ENCODE measurements at places on chromosomes 1 and 21. TPM values are rescaled to one million over a fixed set of nuclear protein-coding genes. Genes with fewer than 3 reads are reported as not detected.

DNA sequence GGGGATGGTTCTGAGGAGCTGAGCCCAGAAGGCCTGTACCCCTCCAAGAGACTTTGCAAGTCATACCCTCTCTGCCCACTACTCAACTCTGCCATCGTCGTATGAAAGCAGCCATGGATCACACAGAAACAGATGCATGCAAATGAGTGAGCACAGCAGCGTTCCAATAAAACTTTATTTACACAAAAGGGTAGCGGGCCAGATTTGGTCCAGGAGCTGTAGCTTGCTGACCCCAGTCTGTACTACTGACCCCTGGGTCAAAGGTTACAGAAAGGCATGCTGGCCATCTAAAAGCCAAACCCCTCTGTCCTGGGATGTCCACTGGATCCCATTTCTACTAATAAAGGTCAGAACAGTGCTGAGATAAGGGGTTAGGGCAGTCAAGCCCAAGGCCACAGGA, 8.8 kb upstream of the AGTRAP start:
- H3K36me3 ChIP-seq = no peaks in the 10 kb centered on the region
- no peak overlapping the region for H3K4me3 ChIP-seq
- no peak overlapping the region for H3K27ac ChIP-seq

DNA sequence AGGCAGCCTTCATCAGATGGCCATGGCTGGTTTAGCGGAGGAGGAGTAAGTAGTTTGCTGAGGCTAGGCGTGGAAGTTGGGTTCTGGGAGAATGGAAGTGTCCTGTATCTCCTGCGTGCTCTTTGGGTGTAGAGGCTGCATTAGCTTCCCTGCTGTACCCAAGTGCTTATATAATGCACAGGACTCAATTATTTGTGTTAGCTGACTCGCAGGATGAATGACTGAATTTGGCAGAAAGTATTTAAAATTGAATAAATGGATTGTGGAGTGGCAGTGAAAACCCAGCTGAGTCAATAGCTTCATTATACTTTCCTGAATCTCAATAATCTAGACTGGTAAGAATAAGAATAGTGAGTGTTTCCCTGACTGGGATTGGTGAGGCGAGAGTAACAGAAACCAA, 13.8 kb downstream of the DNTTIP2 start:
- no peak overlapping the region for H3K27ac ChIP-seq
- no peaks in the 10 kb centered on the region for H3K27me3 ChIP-seq
- H3K36me3 ChIP-seq = no peaks in the 10 kb centered on the region
- H3K4me1 ChIP-seq = no peaks in the 10 kb centered on the region

DTL gene
- total RNA-seq = 48.0 TPM

DPM3 gene
- total RNA-seq = 53.1 TPM

- no peak overlapping the region for H3K27ac ChIP-seq
- no peaks in the 10 kb centered on the region for H3K27me3 ChIP-seq
- no peak for DNase-seq
- no peaks in the 10 kb centered on the region for H3K4me1 ChIP-seq
Measured at GRCh38 chr1:243496187-243496646, 240.4 kb downstream of the SDCCAG8 start.

DNA sequence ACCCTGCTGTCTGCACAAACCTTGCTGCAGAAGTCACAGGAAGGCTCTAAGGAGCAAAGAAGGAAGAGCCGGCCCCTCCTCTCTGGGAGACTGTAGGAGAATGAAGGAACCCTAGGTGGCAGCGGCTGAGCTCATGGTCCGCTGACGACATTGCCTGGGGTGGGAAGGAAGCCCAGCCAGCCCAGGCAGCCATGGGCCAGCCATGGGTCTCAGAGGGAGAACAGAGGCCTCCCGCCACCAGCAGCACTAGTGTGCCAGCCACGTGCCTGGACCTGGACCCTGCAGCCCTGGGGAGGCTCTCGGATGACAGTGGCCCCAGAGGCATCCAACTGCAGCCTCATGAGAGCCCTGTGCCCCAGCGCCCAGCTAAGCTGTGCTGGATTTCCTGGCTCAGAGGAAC, 49.2 kb upstream of the POFUT2 start:
- H3K4me3 ChIP-seq = no peak overlapping the region
- DNase-seq = no peak
- no peak overlapping the region for H3K27ac ChIP-seq
- H3K4me1 ChIP-seq = no peaks in the 10 kb centered on the region

Measured in GM12878 (cell line).